ENCODE measurements at places on chromosomes 4 and X.

GRCh38 chr4:80492761-80493160, 157.2 kb downstream of the CFAP299 start:
- no peak for DNase-seq

- DNase-seq: no peak
Measured at GRCh38 chrX:6004529-6004928, 224.1 kb downstream of the NLGN4X start.

DNA sequence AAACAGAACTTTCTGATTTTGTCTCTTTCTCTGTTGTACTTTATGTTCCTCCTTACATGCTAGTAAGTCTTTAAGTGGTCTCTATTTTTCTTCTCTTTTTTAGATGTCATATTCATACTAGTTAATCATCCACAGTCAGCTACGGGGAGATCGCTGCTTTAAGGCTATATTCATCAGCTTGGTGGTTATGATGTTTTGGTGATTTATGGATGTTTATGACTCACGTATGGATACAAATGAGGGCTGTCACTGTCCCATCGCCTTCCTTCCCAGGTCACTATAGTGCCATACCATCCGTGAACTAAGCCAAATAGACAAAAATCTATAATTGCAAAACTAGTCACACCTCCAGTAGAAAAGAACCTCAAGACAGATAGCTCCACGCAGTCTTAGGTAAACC, 296.8 kb upstream of the AADAT start:
- DNase-seq: no peak

DNA sequence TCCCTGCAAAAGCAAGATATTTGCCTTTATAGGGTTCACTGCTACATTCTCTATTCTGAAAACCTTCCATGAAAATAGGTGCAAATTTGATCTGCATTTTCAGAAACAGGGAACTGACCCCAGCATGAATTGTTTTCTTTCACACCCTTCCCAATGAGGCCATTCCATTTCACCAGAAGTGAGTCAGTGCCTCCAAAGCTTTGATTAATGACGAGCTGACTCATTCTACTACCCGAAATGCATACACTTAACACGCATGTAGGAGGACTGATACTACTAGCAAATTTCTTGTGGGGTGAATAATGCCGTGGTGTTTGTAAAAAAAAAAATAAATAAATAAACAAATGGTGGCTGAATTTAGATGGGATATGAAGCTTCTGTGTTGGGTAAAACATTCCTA, 146.9 kb upstream of the FGF13 start:
- DNase-seq: peak; percentile 88

DNA sequence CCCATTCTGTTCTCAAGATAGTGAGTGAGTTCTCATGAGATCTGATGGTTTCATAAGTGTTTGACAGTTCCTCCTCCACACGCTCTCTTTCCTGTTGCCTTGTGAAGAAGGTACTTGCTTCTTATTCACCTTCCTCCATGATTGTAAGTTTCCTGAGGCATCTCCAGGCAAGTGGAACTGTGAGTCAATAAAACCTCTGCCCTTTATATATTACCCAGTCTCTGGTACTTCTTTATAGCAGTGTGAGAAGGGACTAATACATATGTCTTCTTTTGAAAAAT, 58.4 kb downstream of the CFAP299 start:
- DNase-seq: no peak

DNA sequence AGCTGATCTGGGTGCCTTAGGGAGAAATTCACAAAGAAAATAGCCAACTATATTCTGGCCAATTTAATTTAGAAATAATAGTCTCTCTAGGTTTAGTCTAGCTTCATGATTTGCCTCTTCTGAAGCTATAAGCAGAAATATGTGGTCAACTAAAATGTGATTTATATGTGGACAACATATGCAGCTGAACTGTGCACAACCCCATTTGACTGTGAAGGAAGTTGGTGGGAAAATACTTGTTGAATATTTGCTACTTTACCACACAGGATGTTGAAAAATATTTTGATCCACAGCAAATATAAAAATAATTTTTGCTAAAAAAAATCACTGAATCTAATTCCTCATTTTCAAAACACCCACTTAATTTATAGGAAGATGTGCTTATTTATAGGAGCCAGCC, 15.7 kb upstream of the RNF128 start:
- DNase-seq: peak; percentile 37

DNA sequence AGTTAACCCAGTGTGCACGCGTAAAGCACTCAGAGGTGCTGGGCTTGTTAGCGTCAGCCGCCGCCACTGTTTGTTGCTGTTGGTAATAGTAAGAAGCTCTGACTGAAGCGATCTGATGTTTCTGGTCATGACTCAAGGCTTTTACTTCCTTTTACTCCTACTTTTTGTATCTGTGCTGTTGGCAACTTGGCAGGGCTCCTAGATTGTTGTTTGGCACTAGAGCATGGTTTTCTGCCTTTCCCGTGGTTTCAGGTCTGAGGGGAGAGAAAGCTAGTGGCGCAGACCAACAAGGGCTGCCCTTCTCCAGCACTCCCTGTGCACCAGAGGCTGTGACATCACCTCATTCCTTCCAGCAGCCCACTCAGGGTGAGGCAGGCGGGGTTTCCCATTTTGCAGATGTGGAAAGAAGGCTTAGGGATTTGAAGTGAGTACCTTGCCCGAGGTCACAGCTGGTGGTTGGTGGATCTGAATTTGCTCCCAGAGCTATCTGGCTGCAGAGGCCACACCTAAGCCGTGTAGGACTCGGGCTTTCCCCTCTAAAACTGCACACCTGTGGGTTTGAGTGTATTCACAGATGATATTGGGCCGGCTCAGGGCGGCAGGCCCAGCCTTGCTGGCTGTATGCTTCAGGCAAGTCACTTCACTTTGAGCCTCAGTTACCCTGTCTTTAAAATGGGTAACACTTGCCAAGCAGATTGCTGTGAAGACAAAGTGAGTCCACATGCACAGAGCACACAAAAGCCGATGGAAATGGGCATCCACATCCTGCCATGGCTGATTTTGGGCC, 51.2 kb upstream of the TADA2B start:
- DNase-seq: peak; percentile 83

DNA sequence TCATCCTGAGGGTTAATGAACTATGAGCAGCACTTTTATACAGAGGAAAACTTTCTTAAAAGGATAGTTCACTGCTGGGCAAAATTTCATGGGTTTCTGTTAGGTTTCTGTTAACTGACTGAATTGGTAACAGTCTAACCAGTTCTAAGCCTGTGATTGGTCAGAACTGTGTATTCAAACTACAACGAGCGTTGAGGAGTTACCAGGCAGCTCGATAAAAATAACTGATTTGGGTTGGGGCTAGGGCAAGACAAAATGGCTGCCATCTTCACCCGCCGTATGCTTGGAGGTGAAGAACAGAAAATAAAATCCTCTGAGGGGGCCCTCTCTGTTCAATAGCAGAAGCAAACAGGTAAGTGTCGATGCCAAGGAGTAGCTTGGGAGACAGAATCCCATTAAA, 22.0 kb downstream of the FAM133A start:
- DNase-seq: peak; percentile 0

- DNase-seq: no peak
Measured at GRCh38 chr4:53626491-53626890, 35.2 kb upstream of the LNX1 start.

GRCh38 chr4:109162759-109163158, 139.7 kb downstream of the COL25A1 start:
- no peak for DNase-seq

DNA sequence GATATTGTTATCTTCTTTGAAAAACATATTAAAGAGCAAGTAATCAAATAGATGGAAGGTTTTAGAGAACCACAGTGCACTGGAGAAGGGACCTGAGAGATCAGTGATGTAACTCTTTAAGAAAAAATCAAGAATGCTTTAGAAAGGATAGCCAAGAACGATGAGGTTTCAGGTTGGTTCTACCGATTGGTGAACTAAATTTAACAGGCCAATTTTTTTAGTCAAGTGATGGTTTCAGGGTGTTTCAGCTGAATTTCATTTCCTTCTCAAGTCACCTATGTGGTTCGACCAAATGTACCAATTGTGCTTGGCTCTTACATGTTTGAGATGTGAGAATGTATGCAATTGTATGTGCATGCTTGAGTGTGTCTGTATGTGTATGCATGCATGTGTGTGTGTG, 26.5 kb downstream of the HS3ST1 start:
- no peak for DNase-seq

DNA sequence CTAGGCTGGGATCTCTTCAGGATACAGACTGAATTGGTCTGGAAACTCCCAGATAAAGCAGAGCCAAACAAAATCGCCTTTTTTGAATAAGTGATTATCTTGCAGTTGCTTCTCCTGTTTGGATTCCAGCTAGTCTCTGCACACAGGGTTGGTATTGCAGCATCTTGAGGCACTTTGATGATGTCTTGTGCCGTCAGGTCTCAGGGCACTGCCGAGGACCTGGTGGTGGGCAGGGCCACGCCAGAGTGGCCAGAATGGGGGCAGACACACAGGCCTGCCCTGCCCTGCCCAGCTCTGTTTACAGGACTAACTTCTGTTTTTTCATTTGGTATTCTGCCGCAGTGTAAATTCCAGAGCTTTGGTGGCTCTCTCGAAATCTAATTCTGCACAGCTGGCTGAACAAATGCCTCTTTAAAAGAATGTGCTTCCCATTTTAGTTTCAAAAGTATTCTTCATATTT, 276.1 kb downstream of the NR3C2 start:
- peak; percentile 67 for DNase-seq

- DNase-seq: no peak
Measured at GRCh38 chrX:42714981-42715700, 62.8 kb downstream of the PPP1R2C start.

DNA sequence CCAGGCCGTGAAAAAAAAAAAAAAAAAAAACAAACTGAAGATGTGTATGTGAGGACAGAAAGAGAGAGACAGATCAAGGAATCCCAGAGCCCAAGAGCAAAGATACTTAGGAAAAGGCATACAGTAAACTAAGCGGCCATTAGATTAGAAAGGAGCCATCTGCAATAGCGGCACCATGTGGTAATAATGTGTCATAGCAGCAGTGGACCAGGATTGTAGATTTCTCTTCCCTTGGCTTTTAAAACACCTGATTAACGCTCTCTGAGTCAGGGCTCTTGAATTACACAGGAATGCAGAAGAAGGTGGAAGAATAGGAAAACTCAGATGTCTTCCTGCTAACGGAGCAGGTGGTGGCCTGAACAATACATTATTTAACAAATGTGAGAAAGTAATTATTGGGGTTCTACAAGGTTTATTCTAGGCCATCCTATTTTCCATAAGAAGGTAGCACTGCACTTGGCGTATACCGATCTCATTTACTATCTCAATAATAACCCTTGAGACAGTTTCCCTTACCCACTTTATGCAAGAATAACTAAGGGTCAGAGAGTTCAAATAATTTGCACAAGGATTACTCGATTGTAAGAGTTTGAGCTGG, 182.7 kb downstream of the KCNIP4 start:
- DNase-seq: peak; percentile 29

DNA sequence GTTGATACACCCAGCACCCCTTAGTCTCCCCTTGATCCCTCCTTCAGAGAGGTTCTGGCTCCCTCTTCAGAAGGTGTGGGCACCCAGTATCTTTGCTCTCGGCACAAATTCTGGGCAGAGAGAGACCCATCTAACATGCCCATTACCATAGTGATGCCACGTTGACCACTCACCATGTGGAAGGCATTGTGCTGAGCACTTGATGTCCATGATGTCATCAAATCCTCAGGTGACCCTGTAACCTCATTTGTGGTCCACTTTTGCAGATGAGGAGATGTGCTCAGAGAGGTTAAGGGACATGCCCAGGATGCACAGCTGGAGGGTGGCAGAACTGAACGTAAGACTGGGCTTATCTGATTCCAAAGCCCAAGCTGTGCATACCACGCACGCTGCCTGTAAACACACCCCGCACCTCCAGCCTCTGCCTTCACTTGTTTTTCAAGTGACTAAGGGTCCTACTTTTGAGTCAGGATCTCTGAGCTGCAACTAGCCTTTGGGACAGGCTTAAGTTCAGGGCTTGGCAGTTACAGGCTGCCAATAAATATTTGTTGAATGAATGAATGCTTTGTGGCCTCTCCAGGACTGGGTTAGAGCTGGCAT, 55.2 kb downstream of the HTRA3 start:
- no peak for DNase-seq

GRCh38 chr4:163484906-163485305, 9.6 kb upstream of the TMA16 start:
- DNase-seq: peak; percentile 40

- peak; percentile 28 for DNase-seq
Measured at GRCh38 chr4:165328101-165328425, 594 bp downstream of the MSMO1 start.

GRCh38 chr4:56468097-56468422, 643 bp downstream of the SRP72 start:
- no peak for DNase-seq

DNA sequence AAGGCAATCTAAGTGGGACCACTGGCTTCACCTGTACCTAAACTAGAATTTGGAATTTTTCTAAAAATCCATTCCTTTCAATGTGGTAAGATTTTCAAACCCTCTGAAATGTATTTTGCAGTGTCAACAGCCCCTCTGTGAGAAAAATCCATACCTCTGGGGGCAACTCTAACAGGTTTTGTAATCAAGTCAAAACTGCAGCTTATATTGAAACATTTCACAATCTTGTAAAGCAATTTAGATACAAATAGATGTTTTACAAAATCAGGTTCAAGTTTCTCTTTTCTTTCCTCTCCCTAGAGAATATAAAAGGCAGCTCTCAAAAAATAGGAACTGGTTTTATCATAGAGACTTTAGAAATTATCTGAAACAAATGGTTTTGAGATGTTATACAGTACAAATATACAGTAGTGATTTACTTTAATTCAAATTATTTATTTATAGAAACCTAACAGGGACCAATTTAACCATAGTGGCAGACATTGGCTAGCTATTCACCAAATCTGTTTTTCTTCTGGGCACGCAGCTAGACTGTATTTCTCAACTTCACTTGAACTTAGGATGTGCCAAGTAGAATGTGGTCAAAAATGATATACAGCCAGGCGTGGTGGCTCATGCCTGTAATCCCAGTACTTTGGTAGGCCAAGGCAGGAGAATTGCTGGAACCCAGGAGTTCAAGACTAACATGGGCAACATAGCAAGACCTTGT, 36.3 kb upstream of the SPINK2 start:
- DNase-seq: peak; percentile 65

DNA sequence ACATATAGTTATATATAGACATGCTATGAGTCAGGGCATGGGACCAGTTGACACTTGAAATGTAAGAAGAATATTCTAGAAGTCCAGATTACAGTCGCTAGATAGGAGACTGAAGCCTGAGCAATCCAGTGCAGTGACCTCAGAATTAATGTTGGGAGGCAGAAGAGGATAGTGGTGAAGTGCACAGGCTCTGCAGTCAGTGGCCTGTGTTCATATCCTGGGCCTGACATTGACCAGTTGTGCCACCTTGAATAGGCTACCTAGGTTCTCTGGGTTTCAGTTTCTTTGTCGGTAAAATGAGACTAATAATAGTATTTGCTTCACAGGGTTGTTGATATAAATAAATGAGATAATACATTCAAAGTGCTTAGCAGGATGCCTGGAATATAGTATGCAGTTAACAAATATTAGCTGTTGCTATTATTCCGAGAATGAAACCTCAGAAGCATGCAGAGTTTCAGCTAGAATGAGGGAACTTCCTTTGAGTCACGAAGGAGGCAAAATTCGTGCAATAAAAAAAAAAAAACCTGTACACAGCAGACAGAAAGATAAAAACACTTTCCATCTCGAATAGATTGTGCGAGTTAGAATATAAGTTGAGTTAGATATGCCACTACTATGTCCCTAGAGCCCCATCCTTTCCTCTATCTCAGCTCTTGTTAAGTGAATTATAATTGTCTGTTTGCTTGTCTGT, 4.0 kb upstream of the SH2D1A start:
- no peak for DNase-seq

Data from AG10803 (cell line).